ENCODE measurements at places on chromosomes 12 and 14.

GRCh38 chr14:64704143-64704742, at the start of gene PLEKHG3:
Gene PLEKHG3, plus strand, starts transcription at chr14:64704424. Its CDS starts 23,208 bp downstream, at chr14:64727632.
- no peak for DNase-seq

- DNase-seq = no peak
These were observed 15.2 kb upstream of the EAPP start for GRCh38 chr14:34554540-34555250.

GRCh38 chr12:56851462-56851861, 82.7 kb downstream of the SDR9C7 start:
- DNase-seq = no peak

- no peak for DNase-seq
These were observed 2.3 kb downstream of the POLR3B start for GRCh38 chr12:106359646-106360399.

All from AML-193 (cell line).